EL (cell line): ENCODE measurements at places on chromosomes 1 and 21.
A peak's percentile ranks its signal among the peaks of the same experiment; 100 is the strongest.

GRCh38 chr1:221316491-221317056 lies 425.3 kb downstream of the DUSP10 start:
- DNase-seq, result peak; percentile 6

DNA sequence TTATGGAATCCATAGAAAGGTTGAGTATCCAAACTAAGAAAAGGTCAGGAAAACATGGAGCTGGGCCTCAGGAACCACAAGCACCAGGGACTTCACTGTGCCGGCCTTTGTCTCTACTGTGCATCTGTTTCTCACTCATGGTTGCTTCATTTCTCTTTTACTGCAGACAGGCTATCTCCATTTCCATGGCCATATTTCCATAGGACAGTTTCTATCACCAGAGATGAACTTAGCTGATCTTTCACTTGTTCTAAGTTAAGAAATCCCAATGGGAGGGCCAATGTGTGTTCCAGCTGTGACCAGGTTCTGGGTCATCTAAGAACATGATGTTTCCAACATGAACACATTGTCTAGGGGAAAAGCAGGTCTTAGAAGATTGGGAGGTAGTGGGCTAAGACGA lies 43.7 kb upstream of the PPP2R5A start:
- no peak for DNase-seq

- no peak for DNase-seq
Observed at GRCh38 chr1:156963621-156964020, 43.2 kb downstream of the LRRC71 start.

DNA sequence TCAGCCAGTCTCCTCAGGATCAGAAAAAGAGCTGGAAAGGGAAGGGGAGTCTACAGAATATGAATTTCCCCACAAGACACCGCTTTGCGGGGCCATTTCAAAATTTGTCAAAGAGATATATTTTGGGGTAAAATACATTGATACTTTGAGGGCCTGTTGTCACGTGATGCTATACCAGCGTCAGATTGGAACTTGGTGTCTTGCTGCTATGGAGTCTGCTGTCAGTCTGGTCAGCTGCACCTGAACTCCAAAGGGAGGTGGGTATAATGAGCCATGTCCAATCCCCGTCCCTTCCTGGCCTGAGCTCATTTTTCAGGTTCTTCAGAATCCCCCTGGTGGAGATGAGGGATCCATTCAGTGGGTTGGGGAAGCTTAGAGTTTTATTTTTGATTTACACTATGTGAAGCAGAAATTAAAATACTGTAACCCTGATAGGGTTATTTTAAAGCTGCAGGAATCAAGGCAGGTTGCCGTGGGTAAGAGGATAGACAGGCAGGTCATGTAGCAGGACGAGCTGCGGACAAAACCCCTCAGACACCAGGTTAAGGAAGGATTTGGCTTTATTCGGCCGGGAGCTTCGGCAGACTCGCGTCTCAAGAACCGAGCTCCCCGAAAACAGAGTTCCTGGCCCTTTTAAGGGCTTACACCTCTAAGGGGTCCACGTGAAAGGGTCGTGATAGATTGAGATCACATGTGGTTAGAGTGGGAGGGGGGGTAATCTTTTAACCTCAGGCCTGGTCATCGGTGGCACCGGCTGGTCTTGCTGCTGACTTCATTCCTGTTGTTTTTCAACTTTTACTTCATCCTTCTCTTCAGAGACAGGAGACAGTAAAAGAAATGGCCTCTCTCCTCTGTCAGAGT lies 2.2 kb upstream of the POFUT2 start:
- no peak for DNase-seq
